ENCODE measurements at places on chromosomes 12 and 14.

GRCh38 chr14:79783041-79783440 lies 428.3 kb downstream of the DIO2 start:
- no peak for DNase-seq

DNA sequence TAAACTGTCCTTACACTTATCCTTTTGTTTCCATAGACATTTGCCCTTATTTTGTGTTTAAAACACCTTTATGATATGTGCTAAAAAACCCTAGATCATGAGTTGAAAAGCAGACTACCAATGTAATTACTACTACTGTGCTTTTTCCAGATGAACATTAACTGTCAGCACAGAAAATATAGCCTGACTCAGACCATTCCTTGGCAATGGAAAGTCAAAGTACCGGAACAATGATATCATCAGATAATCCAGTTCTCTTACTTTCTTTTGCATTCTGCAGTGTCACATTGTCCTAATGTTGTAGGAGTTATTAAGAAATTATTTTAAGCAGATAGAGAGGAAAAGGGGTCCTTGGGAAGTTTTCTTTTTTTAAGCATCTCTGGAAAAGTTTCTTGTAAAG lies 1189.0 kb upstream of the FLRT2 start:
- no peak for DNase-seq

GRCh38 chr14:90039253-90040010 lies 22.4 kb upstream of the KCNK13 start:
- no peak for DNase-seq

DNA sequence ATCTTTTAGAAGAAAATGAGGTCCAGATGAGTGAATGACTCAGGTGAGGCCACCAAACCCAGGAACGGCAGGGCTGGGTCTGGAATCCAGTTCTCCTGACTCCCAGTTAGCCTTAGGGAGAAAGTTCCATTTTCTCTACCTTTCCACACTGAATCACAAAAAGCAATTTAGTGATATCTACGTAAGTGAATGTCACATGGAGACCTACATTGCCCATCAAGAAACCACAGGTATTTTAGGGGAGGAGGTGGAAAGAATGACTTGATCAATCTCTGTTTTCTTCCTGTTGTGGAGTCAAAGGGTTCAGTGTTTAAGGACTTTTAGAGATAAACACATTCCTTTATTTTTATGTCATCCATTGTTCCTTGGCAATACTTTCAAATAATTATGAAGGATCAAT lies 106.9 kb upstream of the PTPRB start:
- no peak for DNase-seq

DNA sequence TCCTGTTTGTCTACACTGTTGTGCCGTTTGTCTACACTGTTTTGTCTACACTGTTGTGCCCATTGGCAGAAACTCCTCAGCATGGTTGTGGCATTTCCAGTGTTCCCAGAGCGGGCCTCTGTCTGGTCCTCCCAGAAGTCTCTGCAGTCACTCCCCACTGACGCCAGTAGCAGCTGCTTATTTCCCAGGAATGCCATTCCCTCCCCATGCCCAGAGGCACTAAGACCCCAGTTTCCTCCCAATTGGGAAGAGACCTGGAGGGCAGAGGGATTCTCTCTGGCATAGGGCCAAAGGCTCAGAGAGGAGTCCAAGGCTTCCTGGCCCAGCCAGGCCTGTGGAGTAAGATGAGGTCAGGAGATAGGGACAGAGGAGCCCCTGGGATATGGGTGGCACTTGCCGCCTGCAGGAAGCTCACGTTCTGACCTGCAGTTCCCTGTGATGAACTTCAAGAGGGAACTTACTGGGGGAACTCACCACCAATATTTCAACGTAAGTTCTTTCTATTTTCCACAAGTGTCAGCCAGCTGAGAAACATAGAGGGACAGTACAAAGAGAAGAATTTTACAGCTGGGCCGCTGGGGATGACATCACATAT lies 69.1 kb downstream of the TNFAIP2 start:
- DNase-seq, result no peak

DNA sequence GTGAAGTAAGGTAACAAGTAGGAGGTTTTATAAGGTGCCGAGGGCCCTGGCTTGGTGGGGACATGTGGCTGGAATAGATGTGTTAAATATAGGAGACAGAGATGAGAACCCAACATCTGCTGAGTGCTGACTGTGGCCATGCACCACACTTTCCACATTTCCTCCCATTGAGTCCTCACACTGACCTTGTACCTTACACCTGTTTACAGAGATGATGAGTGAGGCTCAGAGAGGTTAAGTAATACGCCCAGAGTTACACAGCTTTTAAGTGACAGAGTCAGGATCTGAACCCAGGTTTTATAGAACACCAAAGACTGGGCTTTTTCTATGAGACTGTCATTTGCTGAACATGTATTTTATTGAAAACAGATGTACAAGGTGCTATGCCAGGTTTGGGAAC lies 70.8 kb upstream of the LTA4H start:
- no peak for DNase-seq

- DNase-seq, result no peak
Observed at GRCh38 chr14:50736932-50737419, 68.9 kb upstream of the SAV1 start.

GRCh38 chr12:42510823-42511222 lies 78.7 kb downstream of the PRICKLE1 start:
- no peak for DNase-seq

GRCh38 chr12:121059031-121059898 lies 20.2 kb upstream of the OASL start:
- DNase-seq, result no peak

DNA sequence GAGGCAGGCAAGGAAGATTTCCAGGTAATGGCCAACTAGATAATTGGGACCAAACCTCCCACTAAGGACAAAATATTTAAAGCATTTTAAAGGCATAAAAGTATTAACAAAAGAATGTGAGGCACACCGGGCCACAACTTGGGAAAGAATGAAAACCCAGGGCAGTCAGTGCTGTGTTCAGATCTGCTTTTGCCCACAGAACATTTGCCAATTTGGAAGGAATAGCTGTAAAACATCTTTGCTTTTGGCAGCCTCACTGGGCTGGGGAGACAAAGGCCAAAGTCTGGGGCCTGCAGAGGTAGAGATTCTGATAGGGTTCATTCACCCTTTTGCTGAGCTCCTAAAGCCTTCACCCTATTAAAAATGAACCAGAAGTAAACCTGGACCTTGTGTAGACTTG lies 82.3 kb downstream of the SYNE3 start:
- no peak for DNase-seq

GRCh38 chr14:73140811-73141323 lies 4.6 kb downstream of the PSEN1 start:
- no peak for DNase-seq

- no peak for DNase-seq
Observed at GRCh38 chr12:119829439-119829838, 47.7 kb downstream of the CIT start.

DNA sequence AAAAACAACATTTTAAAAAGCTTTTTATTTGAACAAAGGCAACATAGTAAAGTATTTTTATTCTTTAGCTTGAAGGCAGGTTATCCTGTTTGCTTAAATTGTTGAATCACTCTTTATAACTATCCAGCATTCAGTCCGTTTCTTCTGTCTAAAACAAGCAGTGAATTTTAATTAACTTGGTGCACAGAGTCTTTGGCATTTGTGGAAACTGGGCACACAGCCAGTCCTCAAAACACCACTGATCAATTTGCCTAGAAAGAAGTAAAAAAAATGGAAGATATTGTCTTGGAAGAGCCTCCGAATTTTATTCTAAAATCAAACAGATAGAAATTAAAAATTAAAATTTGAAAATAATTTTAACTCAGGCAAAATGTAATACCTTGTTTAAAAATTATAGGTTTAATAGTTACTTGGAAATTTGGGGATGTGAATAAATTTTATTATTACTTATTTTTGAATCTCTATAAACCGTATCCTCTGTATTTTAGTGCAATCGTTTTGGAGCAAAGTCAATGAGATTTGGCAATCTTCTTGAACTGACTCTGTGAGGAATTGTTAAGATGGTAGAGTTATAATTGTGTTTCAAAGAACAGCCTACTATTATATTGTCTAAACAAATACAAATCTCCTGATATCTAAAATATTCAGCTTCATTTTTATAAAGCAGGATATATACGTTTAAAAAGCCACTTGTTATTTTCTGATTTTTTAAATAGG lies 927.0 kb downstream of the SLC16A7 start:
- no peak for DNase-seq

GRCh38 chr12:116962197-116962596 lies 51.4 kb downstream of the FBXW8 start:
- no peak for DNase-seq

DNA sequence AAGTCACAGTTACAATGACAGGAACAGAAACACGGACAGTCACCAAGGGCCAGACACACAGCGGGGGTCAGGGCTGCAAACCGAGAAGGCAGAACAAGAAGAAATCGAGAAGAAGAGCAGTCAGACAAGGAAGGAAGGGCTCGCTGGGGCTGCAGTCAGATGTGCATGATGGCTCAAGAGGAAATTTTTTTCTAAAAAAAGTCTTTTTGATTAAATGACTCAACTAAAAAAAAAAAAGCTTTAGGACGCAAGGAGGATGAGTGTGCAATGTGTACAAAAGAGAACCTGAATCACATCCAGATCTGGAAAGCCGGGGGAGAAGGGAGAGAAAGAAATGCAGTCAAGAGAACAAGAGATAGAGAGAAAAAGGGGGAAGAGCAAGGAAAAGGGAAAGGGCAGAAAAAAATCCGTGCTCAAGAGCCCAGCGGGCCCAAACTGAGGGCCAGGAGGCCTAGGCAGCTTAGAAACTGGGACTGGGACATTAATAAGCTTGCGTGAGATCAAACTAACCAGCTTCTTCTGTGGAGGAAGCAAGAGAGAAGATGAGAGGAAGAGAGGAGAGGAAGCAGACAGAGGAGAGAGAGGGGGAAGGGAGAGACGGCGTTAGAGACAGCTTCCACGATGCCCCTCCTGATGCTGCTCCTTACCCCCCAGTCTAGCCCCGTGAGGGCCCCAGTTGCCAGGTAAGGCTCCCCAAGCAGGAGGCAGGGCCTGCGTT lies 6.7 kb downstream of the IFFO1 start:
- no peak for DNase-seq

DNA sequence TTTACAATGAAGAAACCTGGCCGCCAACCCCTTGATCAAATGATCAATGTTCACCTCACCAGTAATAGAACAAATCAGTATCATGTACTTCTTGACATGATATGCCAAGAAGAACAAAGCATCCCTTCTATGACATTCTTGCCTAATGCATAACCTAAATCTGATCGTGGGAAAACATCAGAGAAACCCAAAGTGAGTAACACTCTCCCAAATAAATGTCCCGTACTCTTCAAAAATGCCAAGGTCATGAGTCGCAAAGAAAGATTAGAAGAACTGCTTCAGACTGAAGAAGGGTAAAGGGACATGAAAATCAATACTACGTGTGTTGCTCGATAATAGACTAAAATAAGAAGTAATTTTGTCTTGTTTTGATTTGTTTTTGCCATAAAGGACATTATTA lies 11.4 kb upstream of the SLC25A3 start:
- DNase-seq, result no peak

GRCh38 chr14:54490445-54491175 lies 1.8 kb upstream of the GMFB start:
- no peak for DNase-seq

DNA sequence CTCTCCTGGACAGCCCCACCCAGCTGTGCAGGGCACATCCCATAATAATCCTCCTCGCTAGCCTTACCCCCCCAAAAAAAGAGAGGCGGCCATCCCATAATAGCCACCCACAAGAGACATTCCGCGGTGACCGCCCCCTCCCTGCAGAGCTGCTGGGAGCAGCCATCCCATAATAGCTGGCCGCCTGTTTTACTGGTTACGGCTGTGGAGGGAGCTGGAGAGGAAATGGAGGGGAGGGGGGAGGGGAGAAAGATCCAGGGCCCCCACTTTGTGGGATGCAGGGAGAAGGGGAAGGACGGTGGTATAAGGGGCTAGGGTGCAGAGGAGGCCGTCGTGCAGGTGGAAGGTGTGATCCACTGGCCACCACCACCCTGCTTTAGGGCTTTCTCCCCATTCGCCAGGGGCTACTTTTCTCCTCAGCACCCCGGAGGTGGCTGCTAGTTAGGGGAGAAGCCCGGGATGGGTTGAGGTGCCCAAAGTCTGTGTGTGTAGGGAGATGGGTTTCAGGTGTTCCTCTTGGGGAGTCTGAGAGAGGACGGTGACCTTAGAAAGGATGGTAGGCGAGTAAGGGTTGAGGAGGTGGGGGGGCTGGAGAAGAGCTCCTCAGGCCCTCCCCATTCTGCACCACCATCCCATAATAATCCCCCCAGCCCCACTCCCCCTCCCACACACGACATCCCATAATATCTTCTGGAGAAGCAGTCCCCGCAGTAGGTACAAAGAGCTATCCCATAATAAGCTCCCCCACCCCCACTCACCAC lies 6.0 kb upstream of the CHD4 start:
- no peak for DNase-seq

- no peak for DNase-seq
Observed at GRCh38 chr14:54902143-54902520, 494 bp downstream of the GCH1 start.

DNA sequence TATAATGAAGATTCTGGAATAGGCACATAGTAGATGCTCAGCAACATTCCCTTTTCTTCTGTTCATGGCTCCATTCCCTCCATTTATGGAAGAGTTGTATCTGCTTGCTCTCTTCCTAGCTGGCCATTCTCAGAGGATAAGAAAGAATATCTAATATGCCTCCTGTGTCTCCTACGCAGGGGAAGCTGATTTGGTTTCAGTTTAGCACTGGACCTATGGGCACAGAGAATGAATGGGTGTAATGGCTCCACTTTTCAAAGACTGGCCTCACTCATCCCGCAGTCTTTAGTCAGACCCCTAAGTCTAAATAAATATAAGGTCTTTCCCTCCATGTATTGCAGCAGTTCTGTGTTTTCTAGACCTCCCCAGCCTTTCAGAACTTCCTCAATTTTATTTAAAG lies 2.0 kb downstream of the PKP2 start:
- no peak for DNase-seq

- DNase-seq, result no peak
Observed at GRCh38 chr14:103890821-103891666, 37.2 kb upstream of the TDRD9 start.

DNA sequence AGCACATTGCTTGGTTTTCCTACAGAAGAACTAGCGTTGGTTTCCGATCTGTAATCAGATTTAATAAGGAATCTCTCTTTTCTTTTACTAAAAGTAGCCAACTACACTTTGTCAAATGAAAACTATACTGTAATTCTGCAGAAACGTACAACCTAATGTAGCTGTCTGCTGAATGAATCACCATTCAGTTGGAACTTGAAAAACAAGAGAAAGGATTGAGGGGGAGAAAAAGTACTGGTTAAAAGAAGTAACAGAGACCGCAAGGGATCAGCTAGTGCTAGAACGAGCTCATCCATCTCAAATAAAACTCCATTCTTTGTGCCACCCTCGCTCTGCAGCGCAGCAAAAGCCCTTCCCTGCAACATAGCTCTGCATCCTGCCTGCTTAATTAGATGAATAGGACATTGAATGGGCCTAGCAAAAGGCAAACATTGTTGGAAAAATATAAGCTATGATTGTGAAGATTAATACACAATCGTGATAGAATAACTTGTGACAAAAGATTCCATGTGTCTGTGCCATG lies 2.6 kb downstream of the GARIN2 start:
- no peak for DNase-seq

DNA sequence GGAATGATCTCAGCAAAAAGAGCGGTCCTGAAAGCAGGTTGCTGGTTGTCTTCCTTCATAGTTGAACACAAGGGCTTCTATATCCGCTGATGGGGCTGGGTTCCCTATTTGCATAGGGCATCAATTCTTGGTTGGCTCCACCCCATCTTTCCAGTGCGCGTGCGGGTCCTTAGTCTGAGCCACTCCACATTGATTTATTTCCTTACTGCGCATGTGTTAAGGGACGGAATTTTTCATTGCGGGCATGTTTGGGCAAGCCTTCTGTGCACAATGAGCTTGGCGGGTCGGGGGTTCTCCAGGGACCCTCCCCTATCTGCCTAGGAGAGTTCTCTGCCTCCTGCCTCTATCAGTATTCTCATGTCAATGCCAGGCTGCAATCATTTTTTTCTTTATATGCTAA lies 21.2 kb upstream of the DLGAP5 start:
- no peak for DNase-seq

Measured in smooth muscle cell of the brain vasculature (primary cell).